Esophagus squamous epithelium (tissue), 5 donors: ENCODE measurements at places on chromosomes 2 and 18. TPM values are rescaled to one million over a fixed set of nuclear protein-coding genes. Genes with fewer than 3 reads are reported as not detected.

The PDCD1 gene
- total RNA-seq, result 1.3 TPM

The PDIA6 gene
- total RNA-seq, result 81.6 TPM

The DSC2 gene
- 154 TPM for total RNA-seq

The VWA3B gene
- not detected for total RNA-seq

The UCN gene
- total RNA-seq, result 1.1 TPM

GRCh38 chr18:3264362-3264761 lies 2.4 kb downstream of the MYL12B start:
- H3K36me3 ChIP-seq, result no peaks in the 10 kb centered on the region
- no peak for DNase-seq
- H3K27me3 ChIP-seq, result no peaks in the 10 kb centered on the region
- H3K4me1 ChIP-seq, result peaks cover 77% of the 10 kb centered on the region
- H3K4me3 ChIP-seq, result peak overlapping the region; percentile 78

GRCh38 chr2:101305492-101306078 lies 2.9 kb downstream of the RNF149 start:
- peak overlapping the region; percentile 80 for H3K4me3 ChIP-seq
- H3K27ac ChIP-seq, result peak overlapping the region; percentile 97
- DNase-seq, result no peak
- no peaks in the 10 kb centered on the region for H3K36me3 ChIP-seq
- no peaks in the 10 kb centered on the region for H3K27me3 ChIP-seq
- H3K4me1 ChIP-seq, result peaks cover 56% of the 10 kb centered on the region

DNA sequence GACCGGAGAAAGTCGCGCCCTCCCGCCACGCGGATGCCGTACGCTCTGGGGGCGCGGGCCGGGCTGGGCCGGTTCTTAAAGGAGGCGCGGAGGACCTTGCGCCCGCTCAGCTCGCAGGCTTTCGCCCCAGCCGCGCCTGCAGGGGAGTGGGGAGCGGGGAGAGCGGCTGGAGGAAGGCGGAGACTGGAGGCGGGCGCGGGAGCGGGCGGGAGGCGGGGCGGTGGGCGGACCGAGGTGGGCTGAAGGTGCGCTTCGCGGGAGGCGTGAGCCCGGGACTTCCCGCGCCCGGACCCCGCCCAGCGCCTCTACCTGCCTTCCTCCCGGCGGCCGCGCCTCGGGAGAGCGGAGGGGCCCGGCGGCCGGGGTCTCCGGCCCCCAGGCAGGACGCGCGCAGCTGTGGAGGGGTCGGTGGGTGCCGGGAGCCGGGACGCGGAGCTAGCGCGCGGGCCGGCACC lies at the start of gene ADRA2B:
Gene ADRA2B, minus strand, starts transcription at position 148 of the 455 bp plus-strand sequence. CDS start 422 bp downstream, outside the sequence.
- H3K36me3 ChIP-seq, result no peaks in the 10 kb centered on the region
- no peak for DNase-seq
- peaks cover 5% of the 10 kb centered on the region for H3K27me3 ChIP-seq

DNA sequence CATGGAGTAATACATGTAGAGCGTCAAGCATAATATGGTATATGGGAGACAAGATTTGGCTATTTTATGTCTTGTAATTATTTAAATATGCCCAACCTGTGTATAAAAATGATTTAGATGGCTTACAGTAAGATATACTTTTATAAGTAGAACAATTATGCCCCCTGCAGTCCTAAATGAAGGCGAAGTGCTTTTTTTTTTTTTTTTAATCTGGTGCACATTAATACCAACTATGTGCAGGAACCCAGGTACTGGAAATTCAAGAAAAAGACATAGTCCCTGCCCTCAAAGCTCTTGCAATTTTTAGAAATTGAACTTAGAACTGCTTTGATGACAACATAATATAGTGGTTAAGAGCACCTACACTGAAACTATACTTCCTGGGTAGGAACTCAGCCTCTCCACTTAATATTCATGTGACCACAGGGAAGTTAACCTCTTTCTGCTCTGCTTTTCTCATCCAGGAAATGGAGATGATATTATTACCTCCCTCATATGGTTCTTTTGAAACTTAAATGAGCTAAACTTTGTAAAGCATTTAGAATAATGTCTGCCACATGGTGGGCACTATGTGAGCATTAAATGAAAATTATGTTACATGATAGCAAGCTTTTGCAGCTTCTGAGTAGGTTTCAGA lies 38.1 kb downstream of the AFTPH start:
- no peak overlapping the region for H3K27ac ChIP-seq
- H3K4me1 ChIP-seq, result peaks cover 6% of the 10 kb centered on the region
- DNase-seq, result no peak
- H3K4me3 ChIP-seq, result no peak overlapping the region
- H3K36me3 ChIP-seq, result peaks cover 6% of the 10 kb centered on the region

DNA sequence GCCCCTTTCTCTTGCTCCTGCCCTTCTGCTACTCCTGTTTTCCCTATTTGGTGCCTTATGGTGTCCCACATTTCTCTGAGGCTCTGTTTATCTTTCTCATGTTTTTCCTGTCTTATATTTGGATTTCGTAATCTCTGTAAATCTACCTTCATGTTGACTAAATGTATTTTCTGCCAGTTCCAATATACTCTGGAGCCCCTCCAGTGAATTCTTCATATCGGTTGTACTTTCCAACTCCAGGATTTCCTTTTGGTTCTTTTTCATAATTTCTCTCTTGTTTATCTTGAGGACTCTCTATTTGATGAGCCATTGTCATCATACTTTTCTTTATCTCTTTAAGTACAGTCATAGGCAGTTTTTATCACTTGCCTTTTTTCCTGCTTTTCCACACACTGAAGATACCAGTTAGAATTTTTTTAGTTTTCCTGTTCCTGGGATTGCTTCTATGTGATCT lies 19.1 kb downstream of the SCLY start:
- no peaks in the 10 kb centered on the region for H3K27me3 ChIP-seq
- H3K36me3 ChIP-seq, result peaks cover 6% of the 10 kb centered on the region
- no peak overlapping the region for H3K27ac ChIP-seq
- no peaks in the 10 kb centered on the region for H3K4me1 ChIP-seq

DNA sequence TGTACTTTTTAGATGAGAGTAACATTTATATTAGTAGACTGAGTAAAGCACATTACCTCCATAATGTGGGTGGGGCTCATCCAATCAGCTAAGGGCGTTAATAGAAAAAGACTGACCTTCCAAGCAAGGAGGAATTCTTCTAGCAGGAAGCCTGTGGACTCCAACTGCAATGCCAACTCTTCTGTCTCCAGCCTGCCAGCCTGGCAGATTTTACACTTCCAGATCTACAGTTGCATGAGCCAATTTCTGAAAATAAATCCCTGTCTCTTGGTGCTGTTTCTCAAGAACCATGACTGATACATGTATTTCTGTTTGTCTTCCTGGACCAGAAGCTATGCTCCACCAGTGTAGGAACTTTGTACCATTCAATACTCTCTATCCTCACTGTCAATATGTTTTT lies 69.0 kb upstream of the LMAN1 start:
- no peaks in the 10 kb centered on the region for H3K4me1 ChIP-seq
- no peak overlapping the region for H3K4me3 ChIP-seq
- H3K27me3 ChIP-seq, result no peaks in the 10 kb centered on the region
- no peak overlapping the region for H3K27ac ChIP-seq
- H3K36me3 ChIP-seq, result no peaks in the 10 kb centered on the region

DNA sequence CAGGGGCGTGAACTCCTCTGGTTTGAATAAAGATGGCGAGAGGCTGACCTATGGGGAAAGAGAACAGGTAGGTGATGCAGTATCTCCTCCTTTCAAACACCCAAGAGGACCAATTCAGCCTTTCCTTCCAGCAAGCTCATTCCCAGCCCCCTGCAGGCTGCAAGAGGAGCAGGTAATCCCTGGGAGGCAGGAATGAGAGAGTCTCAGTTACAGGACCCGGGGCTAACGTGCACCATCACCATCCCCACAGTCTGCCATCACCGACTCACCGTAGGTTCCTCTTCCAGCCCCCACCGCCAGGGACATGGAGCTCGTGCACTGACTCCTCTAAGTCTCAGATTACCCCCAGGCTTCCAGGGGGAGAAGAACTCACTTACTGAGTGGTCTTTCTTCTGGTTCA lies 26.7 kb downstream of the XDH start:
- H3K4me1 ChIP-seq, result peaks cover 43% of the 10 kb centered on the region
- no peak overlapping the region for H3K27ac ChIP-seq
- no peak overlapping the region for H3K4me3 ChIP-seq
- no peaks in the 10 kb centered on the region for H3K27me3 ChIP-seq

DNA sequence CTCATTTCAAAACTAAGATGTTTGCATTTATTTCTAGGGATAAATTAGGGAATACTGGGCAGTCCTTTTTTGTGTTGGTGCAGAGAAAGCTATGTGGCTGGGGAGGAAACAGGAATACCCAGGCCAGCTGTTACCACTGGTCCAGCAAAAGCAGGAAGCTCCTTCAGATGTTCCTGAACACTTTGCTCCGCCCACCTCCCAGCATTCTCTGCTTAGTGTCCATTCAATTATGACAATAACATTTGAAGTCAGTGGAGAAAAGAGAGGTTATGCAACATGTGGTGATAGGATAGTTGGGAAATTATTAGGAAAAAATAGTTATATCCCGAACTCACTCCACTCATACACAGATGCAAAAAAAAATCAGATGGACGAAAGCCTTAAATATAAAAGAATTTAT lies 22.1 kb upstream of the ARPC2 start:
- no peaks in the 10 kb centered on the region for H3K36me3 ChIP-seq
- no peaks in the 10 kb centered on the region for H3K27me3 ChIP-seq
- DNase-seq, result no peak
- no peak overlapping the region for H3K27ac ChIP-seq
- no peak overlapping the region for H3K4me3 ChIP-seq
- H3K4me1 ChIP-seq, result no peaks in the 10 kb centered on the region

- no peaks in the 10 kb centered on the region for H3K36me3 ChIP-seq
- H3K27ac ChIP-seq, result peak overlapping the region; percentile 58
- no peak overlapping the region for H3K4me3 ChIP-seq
- H3K4me1 ChIP-seq, result peaks cover 31% of the 10 kb centered on the region
Measured at GRCh38 chr2:121596221-121597080, 52.8 kb downstream of the CLASP1 start.

GRCh38 chr2:216732334-216732733 lies 37.0 kb upstream of the IGFBP5 start:
- no peak overlapping the region for H3K27ac ChIP-seq
- no peaks in the 10 kb centered on the region for H3K36me3 ChIP-seq
- peaks cover 5% of the 10 kb centered on the region for H3K4me1 ChIP-seq
- H3K4me3 ChIP-seq, result no peak overlapping the region

DNA sequence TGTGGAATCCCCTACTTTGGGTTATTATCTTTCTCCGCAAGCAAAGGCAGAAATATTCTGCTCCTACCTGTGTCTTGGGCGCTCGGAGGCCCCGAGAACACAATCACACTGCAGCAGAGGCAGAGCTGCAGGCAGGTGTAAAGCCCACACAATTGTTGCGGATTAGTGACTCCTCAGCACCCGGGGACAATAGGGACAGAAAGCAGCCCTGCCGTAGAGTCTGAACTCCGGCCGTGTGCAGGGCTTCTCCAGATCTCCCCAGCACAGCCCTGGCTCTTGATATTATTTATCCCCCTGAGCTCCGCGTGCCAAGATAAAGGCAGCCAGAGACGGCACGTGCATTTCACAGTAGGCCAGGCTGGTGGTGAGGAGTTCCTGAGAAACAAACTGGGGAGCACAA lies 229.2 kb downstream of the EN1 start:
- no peak for DNase-seq
- no peaks in the 10 kb centered on the region for H3K27me3 ChIP-seq
- H3K4me1 ChIP-seq, result peaks cover 3% of the 10 kb centered on the region
- H3K36me3 ChIP-seq, result no peaks in the 10 kb centered on the region

GRCh38 chr2:9331704-9332103 lies 91.6 kb downstream of the ITGB1BP1 start:
- no peaks in the 10 kb centered on the region for H3K27me3 ChIP-seq
- no peak for DNase-seq
- H3K4me1 ChIP-seq, result peaks cover 21% of the 10 kb centered on the region

DNA sequence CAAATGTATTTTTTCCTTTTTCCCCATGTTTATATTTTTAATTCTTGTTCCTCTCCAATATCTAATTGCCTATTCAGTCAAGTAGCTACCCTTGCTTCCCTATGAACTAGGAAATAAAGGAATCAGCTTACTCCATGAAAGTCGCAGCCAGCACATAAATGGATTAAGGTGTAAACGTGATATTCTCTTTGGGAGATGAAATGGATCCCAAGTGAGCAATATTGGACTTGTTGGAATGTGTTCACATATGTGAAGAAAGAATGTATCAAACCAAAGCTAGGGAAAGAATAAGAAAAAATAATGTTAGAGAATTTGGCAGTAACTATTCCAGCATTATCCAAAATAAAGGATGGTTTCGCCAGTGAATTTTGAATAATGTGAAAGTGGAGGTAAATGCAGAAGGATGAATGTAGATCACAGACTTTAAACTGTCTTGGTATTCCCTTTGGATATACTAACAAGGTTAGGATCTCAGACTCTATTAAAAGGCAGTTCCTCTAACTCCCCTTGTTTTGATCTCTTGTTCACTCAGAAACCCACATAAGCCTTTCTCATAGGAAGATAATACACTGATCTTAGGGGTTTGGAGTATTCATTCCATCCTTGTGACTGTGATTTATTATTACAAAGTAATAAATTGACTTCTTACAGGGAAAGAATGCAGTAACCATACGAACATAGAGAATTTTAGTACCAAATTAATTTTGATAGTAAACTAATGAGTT lies 208.1 kb downstream of the BABAM2 start:
- no peak for DNase-seq
- H3K4me1 ChIP-seq, result no peaks in the 10 kb centered on the region
- H3K27ac ChIP-seq, result no peak overlapping the region
- no peak overlapping the region for H3K4me3 ChIP-seq

DNA sequence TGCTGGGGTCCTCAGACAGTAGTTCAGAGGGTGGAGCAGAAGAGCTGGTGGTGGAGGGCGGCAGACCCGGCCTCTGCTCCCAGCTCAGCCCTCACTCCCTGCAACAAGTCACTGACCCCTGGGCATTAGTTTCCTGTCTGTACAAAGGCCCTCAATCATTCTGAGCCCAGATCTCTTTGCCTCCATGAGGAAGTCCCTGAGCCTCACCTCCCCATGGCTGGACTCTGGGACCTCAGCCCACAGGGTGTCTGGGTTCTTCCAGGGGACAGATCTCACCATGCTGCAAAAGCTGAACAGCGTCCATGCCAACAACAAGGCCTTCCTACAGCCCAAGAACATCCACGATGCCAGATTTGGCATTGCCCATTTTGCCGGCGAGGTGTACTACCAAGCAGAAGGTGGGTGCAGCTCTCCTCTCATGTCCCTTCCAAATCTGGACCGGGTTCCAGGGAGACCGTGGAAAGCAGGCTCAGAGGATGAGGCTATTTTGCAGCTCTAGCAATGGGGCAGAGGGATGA lies 49.1 kb downstream of the MYO7B start:
- H3K27me3 ChIP-seq, result no peaks in the 10 kb centered on the region
- DNase-seq, result no peak
- no peak overlapping the region for H3K27ac ChIP-seq
- H3K4me3 ChIP-seq, result no peak overlapping the region
- H3K4me1 ChIP-seq, result no peaks in the 10 kb centered on the region

GRCh38 chr2:240226672-240227537 lies 86.4 kb upstream of the OTOS start:
- no peak for DNase-seq
- no peak overlapping the region for H3K27ac ChIP-seq
- H3K27me3 ChIP-seq, result no peaks in the 10 kb centered on the region
- no peaks in the 10 kb centered on the region for H3K36me3 ChIP-seq
- no peak overlapping the region for H3K4me3 ChIP-seq

DNA sequence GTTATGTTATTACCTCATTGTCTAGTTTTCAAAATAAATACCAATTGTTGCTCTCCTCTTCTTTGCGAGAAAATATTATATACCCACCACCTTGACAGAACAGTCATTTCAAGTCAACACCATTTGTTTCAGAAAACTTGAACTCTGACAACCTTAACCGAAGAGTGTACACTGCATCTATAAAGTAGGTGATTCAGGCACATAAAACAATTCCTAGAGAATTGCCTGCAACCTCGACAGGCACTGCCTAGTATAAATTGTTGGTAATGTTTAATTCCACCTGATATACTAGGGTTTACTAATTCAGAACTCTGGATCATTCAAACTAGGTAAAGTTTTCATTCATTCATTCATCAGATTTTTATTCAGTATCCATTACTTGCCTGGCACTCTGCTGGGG lies 121.8 kb downstream of the AKAIN1 start:
- H3K4me3 ChIP-seq, result no peak overlapping the region
- no peaks in the 10 kb centered on the region for H3K4me1 ChIP-seq
- H3K27me3 ChIP-seq, result no peaks in the 10 kb centered on the region
- DNase-seq, result no peak
